PC-3 (cell line): ENCODE measurements at places on chromosomes 1 and 21. TPM values are rescaled to one million over a fixed set of nuclear protein-coding genes. Genes with fewer than 3 reads are reported as not detected.
A peak's percentile ranks its signal among the peaks of the same experiment; 100 is the strongest.

SPRR2G gene
- total RNA-seq: not detected in 2 replicates

RNU1-4 gene
- total RNA-seq: under 0.01 TPM in 2 replicates

MXRA8 gene
- 25.3 and 29.0 TPM in 2 replicates for total RNA-seq

HPCA gene
- not detected in 2 replicates for total RNA-seq

SLC45A1 gene
- 0.62 and 0.75 TPM in 2 replicates for total RNA-seq

KRTAP7-1 gene
- total RNA-seq: not detected in 2 replicates

ADAM30 gene
- not detected in 2 replicates for total RNA-seq

TMPRSS15 gene
- total RNA-seq: 0.12 TPM in 1 of 2 replicates, not detected in the other

PTGER3 gene
- total RNA-seq: 0.11 and 0.40 TPM in 2 replicates

TTLL7 gene
- total RNA-seq: 3.8 and 6.8 TPM in 2 replicates

BARHL2 gene
- not detected in 2 replicates for total RNA-seq

DNA sequence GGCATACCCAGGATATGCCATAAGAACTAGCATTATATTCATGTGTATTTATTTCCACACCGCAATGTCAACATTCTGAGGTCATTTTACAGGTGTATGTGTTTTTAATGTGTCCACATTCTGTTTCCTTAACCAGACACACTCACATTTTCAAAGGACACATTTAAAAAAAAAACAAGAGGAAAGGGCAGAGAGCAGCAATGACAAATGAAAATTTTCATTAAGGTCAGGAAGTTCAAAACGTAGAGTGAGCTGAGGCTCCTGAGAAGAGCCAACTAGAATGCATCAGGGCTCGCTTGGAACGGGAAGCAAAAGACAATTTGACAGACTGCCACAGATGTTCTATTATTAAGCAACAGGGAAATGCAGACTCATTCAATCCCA, 4.8 kb upstream of the GNPAT start:
- no peak for DNase-seq

DNA sequence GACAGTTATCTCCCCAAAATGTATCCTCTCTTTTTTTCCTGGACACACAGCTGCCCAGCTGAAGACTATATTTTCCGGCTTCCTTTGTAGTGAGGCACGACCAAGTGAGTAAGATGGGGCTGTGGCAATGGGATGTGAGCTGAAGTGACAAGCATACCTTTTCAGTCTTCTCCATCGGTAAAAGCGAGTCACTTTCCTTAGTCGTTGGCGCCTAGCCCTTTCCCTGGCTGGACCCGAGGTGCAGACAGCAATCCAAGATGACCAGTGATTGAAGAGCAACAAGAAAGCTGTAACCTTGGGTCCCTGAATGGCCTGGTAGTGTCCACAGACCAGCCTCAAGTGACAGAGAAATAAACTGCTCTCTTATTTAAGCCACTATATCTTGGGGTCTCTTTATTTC, 155.2 kb downstream of the NR5A2 start:
- peak; percentile 81 for DNase-seq

DNA sequence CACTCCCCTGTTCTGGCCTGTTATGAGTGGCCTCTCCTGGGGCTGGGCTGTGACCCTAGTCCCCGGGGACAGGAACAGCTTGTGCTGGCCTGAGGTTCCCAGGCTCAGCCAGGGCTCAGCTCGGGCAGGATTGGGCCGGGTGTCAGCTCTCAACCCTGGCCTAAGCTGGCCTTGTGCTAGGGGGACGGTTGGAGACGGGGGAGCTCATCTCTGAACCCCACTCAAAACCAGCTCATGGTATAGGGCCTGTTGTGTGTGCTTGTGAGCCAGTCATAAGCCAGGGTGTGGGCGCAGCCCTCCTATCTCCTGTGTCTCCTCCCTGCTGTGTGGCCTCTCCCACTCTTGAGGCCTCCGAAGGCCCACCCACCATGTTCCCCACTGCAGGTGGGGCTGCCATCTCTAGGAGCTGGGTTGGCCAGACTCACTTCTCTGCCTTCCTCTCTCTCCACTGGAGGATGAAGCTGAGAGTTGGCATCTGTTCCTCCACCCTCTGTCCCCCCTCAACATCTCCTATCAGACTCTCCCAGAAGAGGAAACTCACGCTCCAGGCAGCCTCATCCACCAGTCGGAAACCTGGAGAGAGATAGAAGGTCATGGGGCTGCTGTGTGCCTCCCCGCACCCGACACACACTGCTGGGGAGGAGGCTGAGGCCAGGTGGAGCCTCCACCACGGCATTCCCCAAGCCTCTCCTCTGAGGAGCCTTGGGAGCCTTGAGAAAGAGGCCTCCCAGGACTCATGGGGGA, 1.4 kb downstream of the PEAR1 start:
- DNase-seq: no peak

DNA sequence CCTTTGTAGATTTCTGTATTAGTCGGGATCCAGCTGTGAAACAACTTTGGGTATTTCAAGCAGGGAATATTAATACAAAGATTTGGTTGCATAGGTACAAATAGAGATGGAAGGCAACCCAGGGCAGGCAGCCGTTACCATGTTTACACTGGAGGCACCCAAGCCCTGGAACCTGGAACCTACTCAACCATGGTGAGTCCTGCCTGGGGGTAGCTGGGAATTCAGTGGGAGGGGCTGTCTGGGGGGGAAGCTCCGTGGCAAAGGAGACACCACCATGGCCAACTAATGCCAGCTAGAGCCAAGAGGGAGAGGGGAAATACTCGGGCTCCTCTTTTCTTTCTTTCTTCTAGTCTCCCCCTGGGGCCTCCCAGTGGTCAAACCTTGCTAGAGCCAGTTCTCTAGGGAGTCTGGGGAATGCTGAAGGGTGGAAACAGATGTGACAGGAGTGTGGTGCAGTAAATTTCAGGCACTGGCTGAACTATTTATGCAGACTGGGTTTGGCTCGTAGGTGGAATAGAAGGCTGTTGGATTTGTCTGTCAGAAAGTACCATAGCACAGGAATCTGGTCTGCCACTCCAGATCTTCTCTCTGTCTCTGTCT, 91.9 kb upstream of the CACNA1E start:
- DNase-seq: no peak

- no peak for DNase-seq
Observed at GRCh38 chr21:30102871-30103270, 63.7 kb downstream of the CLDN17 start.

GRCh38 chr1:19517017-19517416, 31.7 kb upstream of the CAPZB start:
- DNase-seq: no peak

GRCh38 chr1:116485976-116486375, 84.8 kb downstream of the CD58 start:
- no peak for DNase-seq

DNA sequence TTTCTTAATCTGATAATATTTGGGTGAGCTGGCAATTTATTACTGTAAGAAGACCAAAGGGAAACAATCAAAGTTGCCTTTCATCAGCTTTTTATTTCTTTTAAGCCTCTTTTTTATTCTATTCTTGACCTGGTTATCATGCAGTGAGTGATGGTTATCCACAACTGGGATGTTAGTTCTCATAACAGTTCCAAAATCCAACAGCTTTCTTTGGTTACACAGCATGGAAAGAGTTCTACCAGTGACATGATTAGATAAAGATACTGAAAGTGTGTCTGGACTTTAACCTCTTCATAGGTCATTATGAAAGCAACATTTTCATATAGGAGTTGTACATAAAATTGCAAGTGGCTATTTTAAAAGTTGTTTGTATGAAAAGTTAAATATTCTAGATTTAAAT, 163.0 kb downstream of the SYT2 start:
- DNase-seq: no peak

DNA sequence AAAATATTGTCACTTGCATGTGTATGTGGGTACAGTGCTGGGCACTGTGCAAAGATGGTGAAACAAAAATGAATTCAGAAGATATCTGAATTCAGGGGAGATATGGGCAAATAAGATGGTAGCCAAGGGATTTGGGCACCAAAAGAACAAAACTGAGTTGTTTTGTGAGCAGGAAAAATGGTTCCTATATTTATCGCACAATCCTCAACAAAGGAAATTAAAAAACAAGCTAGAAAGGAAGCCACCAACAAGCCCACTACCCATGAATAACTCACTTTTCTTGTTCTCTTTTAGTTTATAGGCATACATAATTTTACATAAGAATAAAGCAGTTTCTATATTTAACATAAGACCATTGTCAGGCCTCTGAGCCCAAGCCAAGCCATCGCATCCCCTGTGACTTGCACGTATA, 40.7 kb upstream of the VASH2 start:
- DNase-seq: no peak

DNA sequence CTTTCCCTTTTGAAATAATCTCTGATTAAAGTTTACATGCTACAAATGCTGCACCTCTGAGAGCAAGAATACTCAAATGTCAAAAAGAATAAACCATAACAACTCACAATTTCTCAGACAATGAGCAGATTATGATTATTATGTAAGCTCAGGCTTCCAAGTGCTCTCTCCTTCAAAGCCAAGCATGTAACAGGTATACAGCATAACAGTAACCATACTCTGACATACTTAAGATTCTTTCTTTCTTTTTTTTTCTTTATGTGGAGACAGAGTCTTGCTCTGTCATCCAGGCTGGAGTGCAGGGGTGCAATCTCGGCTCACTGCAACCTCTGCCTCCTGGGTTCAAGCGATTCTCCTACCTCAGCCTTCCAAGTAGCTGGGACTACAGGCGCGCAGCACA, 155.4 kb downstream of the EIF4G3 start:
- DNase-seq: no peak

GRCh38 chr1:172544481-172545104, 11.6 kb downstream of the SUCO start:
- no peak for DNase-seq

DNA sequence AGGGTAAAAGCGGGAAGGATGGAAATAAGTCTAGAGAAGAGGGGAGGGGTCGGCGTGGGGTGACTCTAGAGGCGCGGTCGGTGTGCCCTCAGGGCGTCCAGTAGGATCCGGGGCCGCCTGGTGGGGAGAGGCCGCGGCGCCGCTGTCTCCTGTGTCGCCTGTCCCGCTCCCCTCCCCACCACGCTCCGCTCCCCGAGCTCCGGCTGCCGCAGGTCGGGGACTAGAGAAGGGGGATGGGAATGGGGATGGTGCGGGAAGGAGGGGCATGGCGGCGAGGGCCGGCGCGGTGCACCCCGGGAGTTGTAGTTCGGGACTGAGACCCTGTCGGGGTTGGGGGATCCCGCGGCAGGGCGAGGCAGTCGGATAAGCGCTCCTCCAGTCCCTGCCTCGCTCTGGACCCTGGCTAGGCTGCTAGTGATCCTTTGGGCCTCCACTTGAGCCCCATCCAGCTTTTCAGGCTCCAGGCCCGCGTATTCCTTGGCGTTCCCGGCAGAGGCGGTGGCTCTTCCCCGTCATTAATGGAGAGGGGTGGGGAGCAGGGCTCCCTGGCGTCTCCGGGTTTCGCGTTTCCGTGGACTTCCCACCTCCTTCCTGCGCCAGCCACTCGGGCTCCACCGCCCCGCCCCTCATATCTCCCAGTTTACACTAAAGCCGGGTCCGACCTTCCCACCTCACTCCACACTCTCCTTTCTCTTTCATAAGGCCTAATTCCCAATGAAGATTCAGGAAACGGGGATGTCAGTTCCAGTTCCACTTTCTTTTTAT, at the start of gene ENTREP3:
Gene ENTREP3, minus strand, starts transcription at position 241 of the 765 bp plus-strand sequence. CDS start 606 bp downstream, outside the sequence.
- peak; percentile 83 for DNase-seq

- no peak for DNase-seq
Observed at GRCh38 chr1:172405912-172406311, 14.6 kb upstream of the C1orf105 start.

DNA sequence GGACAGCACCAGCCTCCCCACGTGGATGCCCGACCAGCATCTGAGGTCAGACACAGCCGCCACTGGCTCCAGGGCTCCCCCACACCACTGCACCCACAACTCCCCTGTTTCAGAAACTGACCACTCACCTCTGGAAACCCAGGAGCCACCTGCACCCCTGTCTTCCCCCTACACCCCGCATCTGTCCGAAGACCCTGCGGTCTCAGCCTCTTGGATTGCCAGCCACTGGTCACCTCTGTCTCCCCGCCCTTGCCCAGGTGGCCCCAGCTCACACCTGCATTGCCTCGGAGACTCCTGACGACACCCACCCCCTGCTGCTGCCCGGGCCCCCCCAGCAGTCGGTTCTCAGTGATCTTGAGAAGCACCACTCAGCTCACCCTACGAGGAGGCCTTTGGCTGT, 21.3 kb upstream of the NPHP4 start:
- DNase-seq: no peak

- DNase-seq: no peak
Observed at GRCh38 chr1:38735651-38736161, 123.9 kb downstream of the RRAGC start.

DNA sequence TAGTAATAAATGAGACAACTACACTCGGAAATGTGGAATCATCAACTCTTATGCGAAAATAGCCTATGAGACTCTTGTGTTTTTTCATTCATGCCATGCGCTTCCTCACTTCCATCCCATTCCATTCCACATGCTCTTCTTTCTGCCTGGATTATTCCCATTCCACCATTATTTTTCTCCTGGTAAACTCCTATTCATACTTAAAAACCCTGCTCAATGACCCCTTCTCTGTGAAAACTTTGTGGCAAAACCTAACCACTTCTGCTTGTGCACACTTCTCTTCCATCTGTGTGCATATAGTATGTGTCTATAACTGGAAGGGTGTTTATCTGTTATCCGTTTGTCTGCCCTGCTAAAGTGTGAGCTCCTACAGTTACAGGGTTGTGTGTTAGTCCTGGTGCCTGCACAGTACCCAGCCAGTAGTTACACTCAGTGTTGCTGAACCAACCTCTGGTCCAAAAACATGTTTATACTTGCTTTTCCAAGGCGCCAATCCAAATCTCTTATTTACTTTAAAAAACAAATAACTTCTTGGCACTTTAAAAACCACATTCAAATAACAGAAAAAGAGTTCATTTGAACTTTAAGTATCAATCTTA, 10.7 kb downstream of the EPHX1 start:
- DNase-seq: peak; percentile 64

- no peak for DNase-seq
Observed at GRCh38 chr1:42977653-42978052, 19.0 kb upstream of the SLC2A1 start.

DNA sequence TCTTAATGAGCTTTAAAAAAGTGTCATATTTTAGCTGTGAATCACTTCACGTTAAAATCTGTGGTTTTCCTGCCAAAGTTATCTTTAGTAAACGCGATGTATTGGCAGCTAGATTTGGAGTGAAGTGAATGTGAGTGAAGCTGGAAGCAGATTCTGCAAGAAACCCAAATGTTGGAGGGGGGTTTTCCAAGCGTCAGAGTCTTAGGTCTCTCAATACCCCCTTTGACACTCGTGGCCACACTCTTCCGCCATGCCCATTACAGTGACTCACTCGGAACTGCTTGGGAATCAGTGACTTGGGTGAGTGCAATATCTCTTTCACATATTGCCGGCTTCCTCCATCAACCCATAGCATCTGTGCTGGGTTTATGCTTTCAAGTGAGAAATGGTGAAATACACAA, 17.5 kb downstream of the B3GALT5 start:
- DNase-seq: peak; percentile 88
